ENCODE measurements at places on chromosomes 6 and 20. TPM values are rescaled to one million over a fixed set of nuclear protein-coding genes. Genes with fewer than 3 reads are reported as not detected.

DNA sequence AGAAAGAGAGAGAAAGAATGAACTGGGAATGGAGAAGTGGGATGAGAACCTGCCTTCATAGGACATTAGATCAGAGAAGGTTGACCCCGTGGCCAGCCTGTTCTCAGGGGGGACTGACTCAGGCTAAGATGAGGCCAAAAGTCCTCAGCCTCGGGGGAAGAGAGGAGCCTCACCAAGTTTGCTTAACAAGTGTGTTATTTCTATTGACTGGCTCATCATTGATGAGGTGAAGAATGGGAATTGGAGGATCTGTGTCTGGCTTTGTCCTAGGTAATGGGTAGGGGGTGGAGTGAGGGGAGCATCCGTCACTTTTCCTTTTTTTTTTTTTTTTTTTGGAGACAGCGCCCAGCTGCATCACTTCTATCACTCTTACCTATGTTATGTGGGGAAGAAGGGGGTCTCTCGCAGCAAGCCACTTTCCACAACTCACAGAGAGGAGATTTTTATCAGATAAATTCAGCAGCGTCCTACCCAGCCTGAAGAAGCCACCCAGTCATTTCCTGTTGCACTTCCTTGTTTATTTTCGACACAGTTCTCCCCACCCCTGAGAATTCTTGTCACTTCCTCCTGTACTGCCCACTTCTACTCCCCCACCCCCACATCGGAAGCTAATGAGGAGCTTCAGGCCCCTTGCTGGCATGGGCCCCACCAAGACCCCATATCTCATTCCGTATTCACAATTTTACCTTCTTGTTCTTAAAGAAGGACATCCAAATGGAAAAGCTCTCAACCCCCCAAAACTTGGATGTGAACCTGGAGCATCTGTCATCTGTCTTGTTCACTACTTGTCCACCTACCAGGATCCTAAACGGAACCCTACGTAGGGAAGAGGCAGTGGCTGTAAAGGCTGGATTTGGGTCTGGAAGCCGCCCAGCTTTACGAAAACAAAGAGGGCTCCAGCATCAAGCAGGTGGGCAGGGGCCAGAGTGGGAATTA lies 2.8 kb upstream of the RNASET2 start:
- peak; percentile 19 for DNase-seq

DNA sequence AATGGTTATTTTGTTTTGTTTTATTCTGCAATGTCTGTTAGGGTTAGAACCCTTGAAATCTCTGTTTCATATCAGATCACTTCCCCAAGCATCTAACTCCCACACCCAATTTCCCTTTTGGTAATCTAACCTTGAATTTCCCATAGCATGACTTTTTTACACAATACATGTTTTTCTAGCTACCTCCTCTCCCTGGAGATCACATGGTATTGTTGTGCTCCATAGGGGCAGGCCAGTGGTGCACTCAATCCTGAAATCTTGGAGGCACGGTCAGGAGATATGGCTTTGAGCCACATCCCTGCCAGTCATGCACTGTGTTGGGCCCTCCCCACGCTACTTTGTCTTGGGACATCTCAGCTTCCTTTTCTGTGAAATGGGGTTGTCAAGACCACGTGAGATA lies 36.7 kb upstream of the NNAT start:
- DNase-seq = peak; percentile 26

EFCAB8 gene
- 0.60 TPM for total RNA-seq

GPR6 gene
- total RNA-seq = not detected

OPRL1 gene
- 1.9 TPM for total RNA-seq

DNA sequence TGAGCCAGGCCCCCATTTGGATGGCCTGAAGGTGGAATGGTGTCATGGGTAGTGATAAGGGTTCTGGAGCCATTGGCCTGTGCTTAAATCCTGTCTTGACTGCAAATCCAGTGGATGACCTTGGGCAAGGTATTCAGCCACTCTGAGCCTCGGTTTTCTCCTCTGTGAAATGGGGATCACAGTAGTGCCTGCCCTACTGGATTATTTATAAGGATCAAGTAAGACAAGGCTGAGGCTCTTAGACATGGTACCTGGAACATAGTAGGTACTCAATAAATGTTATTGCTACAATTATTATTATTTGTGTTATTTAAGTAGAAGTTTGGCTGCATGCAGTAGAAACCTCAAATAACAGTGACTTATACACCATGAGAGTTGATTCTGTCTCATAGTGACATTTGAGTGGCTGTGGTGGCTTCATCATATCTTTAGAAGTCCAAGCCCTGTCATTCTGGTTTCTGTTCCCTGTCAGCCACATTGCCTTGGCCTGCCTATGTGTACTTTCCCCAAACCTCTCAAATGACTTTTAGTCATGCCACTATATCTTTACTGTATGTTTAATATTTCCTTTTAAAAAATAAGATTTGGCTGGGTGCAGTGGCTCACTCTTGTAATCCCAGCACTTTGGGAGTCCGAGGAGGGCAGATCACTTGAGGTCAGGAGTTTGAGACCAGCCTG lies 37.6 kb upstream of the CHMP4B start:
- no peak for DNase-seq

DNA sequence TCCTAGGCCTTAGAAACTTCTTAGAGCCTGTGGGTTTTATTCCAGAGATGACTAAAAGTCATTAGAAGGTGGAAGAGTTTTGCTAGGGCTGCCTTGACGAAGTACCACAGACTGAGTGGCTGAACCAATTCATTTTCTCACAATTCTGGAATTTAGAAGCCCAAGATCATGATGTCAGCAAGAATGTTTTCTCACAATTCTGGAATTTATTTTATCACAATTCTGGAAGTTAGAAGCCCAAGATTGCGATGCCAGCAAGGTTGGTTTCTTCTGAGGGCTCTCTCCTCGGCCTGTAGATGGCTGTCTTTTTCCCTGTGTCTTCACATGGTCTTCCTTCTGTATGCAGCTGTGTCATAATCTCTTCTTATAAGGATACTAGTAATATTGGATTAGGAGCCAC lies 672.9 kb upstream of the MARCKS start:
- DNase-seq = no peak

DNA sequence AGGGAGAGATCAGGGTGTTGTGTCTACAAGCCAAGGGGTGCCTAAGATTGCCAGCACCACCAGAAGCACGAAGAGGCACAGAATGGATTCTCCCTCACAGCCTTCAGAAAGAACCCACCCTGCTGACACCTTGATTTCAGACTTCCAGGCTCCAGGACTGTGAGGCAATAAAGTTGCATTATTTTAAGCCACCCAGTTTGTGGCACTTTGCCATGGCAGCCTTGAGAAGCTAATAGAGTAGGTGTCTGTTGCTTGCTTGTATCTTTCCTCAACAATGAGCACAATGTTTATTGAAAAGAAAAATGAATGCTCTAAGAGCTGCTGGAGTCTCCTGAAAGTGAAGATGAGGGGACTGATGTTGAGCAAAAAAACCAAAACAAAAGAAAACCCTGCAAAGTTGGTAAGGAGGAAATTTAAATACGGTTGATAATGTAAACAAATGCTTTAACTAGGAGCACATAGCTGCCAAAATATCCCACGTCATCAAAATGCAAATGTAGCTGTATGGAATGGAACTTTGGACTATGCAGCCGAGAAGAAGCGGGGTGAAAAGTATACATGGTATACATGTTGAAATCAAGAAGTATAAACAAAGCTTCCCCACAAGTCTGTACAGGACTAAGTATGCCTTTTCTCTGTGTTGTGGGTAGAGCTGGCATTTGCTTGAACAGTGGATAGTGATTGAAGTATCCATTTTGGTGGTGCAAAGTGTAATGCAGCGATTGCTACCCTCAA lies 8.0 kb downstream of the IL20RA start:
- no peak for DNase-seq

ENTPD6 gene
- total RNA-seq = 51.2 TPM

GRCh38 chr6:147078602-147079001 lies 125.6 kb upstream of the STXBP5 start:
- no peak for DNase-seq

DNA sequence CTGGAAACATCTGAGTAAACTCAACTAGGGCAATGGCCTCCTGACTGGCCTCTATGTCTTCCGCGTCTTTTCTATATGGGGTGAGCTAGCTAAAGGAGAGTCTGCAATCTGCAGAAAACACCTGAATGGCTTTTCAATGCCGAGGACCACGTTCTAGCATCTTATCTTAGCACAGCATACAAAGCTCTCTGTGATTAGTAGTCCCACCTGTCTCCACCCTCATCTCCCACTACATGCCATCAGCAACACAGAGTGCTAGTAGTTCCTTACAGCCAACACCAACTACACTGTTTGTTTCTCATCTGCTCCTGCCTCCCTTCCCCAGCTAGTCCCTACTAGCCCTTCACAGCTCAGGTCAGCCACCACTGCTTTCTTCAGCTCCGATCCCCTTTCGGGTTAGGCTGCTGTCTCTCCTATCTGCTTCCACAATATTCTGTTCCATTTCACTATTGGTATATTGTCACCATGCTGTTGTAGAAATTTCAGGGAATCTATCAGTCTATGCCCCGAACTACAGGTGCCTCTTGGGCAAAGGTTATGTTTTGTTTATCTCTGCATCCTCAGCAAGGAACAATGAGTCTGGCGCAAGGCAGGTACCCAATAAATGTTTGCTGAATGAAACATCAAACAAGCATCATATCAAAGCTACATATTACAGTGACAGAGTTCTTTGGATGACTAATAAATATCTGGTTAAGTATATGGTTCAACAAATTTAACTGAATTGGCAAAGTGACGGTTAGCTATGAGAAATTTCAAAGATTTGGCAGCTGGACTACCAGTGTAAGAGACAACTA lies 12.2 kb downstream of the LYRM4 start:
- DNase-seq = no peak

GRCh38 chr6:167532410-167533288 lies 207.8 kb downstream of the TTLL2 start:
- DNase-seq = no peak

DNA sequence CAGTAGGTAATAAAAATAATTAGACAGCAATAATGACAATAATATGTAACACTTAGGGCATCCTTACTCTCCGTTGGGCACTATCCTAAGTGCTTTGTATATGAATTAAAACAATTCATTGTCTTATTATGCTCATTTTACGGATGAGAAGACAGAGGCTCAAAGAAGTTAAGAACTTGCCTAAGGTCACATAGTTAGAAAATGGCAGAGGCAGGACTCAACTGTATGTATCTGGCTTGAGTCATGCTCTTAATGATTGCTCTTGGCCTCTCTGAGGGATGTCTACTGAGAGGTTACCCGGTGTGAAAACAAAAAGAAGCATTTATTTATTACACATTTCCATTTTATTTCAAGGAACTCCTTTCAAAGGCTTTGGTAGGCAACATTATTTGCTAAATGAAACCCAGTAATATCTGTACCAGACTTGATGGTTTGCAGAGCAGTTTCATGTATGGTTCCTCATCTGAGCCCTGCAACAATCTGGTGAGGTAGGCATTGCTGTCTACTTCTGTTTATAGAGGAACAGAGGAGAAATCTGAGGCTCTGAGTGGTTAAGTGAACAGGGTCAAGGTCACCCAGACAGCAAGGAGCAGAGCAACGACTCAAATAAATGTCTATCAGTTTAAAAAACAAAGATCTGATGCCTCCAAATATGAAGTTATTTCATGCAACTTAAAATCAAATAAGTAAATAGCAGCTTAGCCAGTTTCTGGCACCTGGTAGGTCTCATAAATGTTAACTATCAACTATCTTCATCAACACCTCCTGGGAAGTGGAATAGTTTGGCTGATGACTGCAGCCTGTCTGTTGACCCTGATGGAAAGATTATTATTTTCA lies 4.2 kb upstream of the PARD6B start:
- no peak for DNase-seq

GRCh38 chr20:57470666-57471495 lies 54.1 kb downstream of the CTCFL start:
- no peak for DNase-seq

DNA sequence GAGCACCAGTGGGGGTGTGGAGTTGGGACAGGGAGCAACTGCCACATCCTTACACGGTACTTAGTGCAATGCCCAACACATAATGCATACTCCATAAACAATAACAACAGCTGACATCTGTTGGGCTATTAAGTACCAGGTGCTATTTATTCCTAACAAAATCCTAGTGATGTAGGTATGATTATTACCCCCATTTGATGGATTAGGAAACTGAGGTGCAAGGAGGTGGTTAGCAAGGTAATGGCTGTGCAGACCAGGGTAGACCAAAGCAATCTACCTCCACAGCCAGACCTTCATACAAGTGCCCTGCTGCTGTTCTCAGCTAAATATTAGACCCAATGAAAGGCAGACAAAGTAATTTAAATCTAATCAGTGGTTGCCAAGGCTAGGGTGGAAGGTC lies 36.8 kb downstream of the SLC13A3 start:
- no peak for DNase-seq

- DNase-seq = no peak
These were observed 488.3 kb downstream of the CDH26 start for GRCh38 chr20:60446267-60447111.

- DNase-seq = no peak
These were observed 511.7 kb upstream of the IMPG1 start for GRCh38 chr6:76584121-76584520.

RMND1 gene
- total RNA-seq = 21.4 TPM

DNA sequence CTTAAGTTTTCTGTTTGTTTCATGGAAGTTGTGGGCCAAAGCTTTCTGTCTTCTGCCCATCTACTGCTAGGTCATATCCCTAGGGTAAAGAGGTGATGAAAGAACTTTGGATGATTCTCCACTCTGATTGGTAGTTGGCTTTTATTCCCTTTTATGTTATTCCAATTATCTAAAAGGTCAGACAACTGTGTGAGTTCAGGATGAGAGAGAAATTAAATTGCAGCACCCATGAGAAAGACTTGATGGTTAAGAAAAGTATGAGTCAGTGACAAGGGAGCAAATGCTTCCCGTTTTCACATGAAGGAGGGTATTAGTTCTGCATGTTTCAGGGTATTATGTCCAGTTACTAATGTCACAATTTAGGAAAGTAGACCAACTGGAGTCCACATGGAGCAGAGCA lies 136.3 kb downstream of the CD109 start:
- DNase-seq = no peak

DNA sequence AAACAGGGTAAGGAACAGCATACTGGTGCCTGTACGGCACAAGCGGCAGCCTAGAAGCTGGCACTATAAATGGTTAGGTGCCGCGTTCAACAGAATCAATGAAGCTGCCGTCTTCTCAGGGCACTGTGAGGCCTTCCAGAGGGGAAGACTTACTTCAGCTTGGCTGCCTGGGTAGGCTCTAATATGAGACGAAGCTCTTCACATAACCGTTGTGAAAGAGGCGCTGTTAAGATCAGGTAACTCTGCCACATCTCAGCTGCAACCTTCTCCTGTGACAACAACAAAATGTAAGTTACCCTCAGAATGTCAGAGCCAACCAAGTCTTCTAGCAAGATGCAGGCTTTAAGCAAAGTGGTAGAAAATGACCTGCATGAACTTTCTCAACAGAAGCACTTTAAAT lies 12.0 kb upstream of the LYRM2 start:
- DNase-seq = no peak

SLC35D3 gene
- total RNA-seq = not detected

GRCh38 chr6:150016324-150017185 lies 8.8 kb downstream of the RAET1L start:
- DNase-seq = peak; percentile 63

- no peak for DNase-seq
These were observed 76.0 kb upstream of the ID4 start for GRCh38 chr6:19761121-19761520.

CEP57L1 gene
- total RNA-seq = 21.0 TPM

GRCh38 chr20:20452254-20452676 lies 84.4 kb downstream of the INSM1 start:
- DNase-seq = peak; percentile 83

GRCh38 chr6:167000759-167001158 lies 1.6 kb downstream of the CEP43 start:
- DNase-seq = no peak
